Activated CD8-positive, alpha-beta T cell treated with anti-CD3 and anti-CD28 coated beads for 36 hours (primary cell): ENCODE measurements at places on chromosomes 6 and 20. TPM values are rescaled to one million over a fixed set of nuclear protein-coding genes. Genes with fewer than 3 reads are reported as not detected.

DNA sequence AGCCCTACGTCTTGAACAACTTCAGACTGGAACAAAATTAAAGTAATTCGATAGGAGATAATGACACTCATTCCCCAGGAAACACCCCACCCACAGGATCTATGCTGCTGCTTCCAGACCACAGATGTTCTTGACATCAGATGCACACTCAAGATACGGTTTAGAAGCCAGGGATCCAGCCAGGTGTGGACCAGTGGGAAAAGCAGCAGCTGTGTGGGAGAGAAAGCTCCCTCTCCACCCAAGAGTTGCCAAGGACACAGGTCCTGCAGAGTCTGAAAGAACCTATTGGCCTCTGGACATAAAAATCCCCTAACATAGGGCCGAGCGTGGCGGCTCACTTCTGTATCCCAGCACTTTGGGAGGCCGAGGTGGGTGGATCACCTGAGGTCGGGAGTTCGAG lies 91.7 kb upstream of the NFATC2 start:
- H3K4me1 ChIP-seq, result peaks cover 24% of the 10 kb centered on the region
- no peak for DNase-seq
- H3K27me3 ChIP-seq, result peaks cover 12% of the 10 kb centered on the region
- H3K27ac ChIP-seq, result no peak overlapping the region
- no peaks in the 10 kb centered on the region for H3K36me3 ChIP-seq
- H3K4me3 ChIP-seq, result no peak overlapping the region

DNA sequence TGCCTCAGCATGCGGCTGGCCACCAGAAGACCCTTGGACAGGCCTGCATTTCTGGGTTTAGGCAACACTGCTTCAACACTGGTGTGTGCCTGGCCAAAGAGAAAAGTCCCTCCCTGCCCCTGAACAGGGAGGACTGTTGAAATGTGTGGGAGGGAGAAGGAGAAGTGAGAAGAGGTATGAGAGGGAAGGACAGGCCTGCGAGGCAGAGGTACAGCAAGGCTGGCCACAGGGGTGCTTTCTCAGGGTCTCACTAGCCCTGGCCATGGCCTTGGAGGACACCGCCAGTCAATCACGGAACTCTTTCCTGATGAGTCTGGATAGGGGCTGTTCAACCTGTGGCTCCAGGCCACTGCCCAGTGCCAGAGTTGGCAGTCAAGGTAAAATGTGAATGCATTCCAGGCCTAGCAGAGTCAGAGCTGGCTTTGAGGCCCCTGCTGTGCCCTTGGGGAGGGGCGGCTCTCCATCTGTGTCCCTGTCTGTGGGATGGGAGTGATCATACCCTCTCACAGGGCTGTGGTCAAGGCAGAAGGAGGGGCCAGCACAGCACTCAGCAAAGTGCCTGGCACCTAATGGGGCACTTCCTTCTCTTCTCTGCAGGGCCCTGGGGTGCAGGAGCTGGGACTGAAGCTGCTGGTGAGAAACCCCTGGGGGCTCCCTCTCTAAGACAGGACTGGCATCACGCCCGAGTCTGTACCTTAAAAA lies 43.2 kb upstream of the CDH22 start:
- no peak overlapping the region for H3K4me3 ChIP-seq
- no peaks in the 10 kb centered on the region for H3K27me3 ChIP-seq
- peaks cover 23% of the 10 kb centered on the region for H3K4me1 ChIP-seq
- peak overlapping the region; percentile 51 for H3K27ac ChIP-seq

- peaks cover 44% of the 10 kb centered on the region for H3K27me3 ChIP-seq
- no peak for DNase-seq
- H3K4me3 ChIP-seq, result no peak overlapping the region
These were observed 15.8 kb upstream of the DEK start for GRCh38 chr6:18280084-18280483.

Gene OR2J3
- not detected for total RNA-seq

DNA sequence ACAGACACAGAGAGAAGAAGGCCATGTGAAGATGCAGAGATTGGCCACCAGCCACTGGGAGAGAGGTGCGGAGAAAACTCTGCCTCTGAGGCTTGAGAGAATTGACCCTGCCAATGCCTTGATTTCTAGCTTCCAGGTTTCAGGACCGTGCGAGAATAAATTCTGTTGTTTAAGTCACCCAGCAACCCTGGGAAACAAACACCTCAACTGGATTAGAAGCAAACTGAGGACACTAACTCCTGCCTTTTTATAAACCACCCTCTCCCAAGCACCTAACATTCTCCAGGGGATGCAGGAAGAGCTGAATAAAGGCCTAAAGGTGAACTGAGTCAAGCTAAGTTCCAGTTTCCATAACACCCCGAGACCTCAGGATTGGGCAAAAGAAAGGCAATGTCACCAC lies 136.1 kb downstream of the ANKRD60 start:
- H3K4me1 ChIP-seq, result no peaks in the 10 kb centered on the region
- no peak for DNase-seq
- H3K27ac ChIP-seq, result no peak overlapping the region
- H3K36me3 ChIP-seq, result no peaks in the 10 kb centered on the region
- peaks cover 12% of the 10 kb centered on the region for H3K27me3 ChIP-seq

Gene SLC22A16
- not detected for total RNA-seq
